ENCODE measurements at places on chromosomes 1 and 21.

GRCh38 chr1:201850053-201850397 lies 21.1 kb downstream of the IPO9 start:
- DNase-seq: no peak

- no peak for DNase-seq
Measured at GRCh38 chr1:44950892-44951291, 35.5 kb downstream of the EIF2B3 start.

GRCh38 chr1:48500541-48501450 lies 28.8 kb upstream of the SPATA6 start:
- peak; percentile 19 for DNase-seq

DNA sequence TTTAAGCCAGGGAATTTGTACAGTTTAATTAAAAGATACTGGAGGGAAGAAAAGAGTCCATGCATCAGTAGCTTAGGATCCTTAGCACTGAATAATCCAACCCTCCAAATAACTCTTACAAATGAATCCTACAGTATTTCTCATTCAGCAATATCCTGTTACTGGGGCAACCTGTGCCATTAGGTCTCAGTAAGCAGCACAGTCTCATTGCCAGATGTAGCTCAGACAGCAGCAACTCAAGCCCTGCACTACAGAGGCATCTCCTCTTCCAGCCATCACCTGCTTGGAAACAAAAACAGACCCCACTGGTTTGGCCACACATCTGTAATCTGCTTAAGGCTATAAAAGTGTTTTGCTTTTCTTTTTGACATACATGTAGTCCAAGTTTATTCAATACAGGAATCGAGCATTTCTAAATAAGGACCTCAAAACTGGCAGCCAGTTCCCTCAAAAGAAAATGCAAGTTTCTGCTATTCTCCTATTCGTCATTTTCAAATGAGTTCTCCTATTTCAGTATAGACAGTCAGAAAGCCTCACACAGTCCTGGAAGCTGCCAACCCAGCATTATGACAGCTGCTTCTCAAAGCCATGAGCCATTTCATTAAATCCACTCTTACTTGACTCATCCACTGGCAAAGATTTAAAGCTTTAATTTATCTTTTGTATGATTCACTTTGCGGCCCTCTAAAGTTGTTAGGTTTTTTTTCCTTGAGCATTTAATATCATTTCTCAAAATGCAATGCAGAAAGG lies 129.0 kb downstream of the APP start:
- DNase-seq: no peak

- DNase-seq: no peak
Measured at GRCh38 chr1:19309123-19309813, 2.7 kb downstream of the AKR7A2 start.

DNA sequence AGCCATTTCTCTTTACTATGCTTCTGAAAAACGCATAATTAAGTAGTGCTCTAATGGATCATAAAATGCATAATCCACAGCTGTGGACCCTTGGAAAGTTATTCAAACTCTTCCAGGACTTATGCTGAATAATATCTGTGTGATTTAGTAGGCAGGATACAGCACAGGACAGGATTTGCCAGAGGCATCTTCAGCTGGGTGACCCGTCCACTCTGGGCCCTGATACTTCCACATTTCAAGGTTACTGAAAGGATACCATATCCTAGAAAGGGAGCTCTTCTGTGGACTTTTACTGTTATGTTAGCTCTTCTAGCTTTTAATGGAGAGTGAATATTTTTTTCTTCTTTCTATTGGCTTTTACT lies 49.6 kb downstream of the MAP10 start:
- DNase-seq: no peak

DNA sequence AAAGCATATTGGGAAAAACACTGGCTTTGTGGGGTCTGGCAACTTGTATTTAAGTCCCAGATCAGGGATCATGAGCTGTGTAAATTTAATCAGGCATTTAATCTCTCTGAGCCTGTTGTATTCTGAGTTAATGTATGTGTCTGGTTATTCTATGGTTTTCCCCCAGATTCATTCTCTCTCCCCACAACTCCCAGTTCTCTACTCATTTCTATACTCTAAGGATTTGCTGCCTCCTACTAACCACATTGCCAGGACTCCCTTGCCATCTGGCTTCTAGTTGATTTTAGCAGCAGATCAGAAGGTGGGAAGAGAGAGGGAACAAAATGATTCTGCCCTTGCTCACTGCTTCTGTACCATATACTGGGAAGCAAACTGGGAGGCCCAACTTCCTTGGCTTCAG lies 31.4 kb upstream of the S1PR1 start:
- no peak for DNase-seq

DNA sequence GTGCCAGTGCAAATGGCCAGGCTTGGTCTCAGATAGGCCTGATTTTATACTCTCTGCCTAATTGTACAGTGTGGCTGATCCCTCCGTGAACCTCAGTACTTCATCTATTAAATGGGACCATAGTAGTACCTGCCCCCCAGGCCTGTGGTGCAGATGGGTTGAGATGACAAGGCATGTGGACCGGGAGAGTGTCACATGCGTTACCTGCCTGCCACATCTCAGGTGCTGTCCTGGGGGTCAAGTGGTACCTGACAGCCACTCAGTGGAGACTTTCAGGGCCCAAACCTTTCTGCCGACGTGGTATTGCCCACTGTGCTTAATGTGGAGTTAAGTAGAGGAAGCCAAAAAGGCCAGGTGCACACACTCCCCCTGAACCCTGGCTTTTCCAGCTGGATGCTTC lies 197.3 kb downstream of the FOXD2 start:
- no peak for DNase-seq

DNA sequence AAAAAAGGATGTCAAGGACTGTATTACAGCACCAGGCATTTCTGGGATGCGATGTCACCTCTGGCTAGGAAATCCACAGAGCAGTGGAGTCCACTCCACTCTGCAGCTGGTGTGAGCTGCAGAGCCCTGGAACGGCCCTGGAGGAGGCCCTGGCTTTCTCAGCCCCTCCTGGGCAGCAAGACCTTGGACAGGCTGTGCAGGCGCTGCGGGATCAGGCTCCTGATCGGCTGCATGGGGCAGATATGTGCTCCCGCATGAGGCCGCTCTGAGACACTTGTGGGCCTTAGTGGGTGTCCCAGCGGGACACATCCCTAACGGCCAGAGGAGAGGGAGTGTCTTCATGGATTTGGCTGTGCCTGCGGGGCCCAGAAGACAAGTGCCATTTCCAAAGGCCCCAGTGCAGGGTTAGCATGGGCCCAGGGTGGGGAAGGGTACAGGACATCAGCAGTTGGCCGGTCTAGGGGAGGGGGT lies 6.2 kb downstream of the DNMT3L start:
- DNase-seq: no peak

DNA sequence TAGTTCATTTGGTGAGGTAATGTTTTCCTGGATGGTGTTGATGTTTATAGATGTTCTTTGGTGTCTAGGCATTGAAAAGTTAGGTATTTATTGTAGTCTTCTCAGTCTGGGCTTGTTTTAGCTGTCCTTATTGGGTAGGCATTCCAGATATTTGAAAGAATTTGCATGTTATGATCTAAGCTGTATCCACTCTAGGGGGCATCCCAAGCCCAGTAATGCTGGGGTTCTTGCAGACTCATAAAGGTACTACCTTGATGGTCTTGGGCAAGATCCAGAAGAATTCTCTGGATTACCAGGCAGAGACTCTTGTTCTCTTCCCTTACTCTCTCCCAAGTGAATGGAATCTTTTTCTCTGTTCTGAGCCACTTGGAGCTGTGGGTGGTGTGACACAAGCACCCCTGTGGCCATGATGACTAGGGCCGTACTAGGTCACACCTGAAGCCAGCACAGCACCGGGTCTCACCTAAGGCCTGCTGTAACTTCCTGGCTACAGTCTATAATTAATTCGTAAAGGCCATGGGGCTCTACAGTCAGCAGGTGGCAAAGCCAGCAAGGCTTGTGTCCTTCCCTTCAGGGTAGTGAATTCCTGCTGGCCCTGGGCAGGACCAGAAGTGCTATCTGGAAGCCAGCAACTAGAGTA lies 74.8 kb upstream of the PDE4B start:
- peak; percentile 48 for DNase-seq

DNA sequence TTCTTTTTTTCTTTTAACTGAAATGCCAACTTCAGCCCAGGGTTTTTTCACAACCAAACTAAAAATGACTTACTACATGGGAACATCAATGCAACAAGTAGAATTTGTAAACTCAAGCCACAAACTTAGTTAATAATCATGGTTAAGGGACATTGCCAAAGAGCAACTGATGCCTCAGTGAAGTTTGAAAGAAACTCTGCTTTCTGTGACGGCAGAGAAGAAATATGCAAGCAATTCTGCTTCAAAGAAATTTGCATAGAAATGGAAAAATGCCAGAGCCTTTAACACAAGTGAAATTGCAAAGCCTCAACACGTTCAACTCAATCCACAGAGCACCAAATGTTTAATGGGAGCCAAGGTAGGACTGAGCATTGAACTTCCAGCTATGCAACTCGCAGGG lies 5.0 kb upstream of the CHD5 start:
- no peak for DNase-seq

DNA sequence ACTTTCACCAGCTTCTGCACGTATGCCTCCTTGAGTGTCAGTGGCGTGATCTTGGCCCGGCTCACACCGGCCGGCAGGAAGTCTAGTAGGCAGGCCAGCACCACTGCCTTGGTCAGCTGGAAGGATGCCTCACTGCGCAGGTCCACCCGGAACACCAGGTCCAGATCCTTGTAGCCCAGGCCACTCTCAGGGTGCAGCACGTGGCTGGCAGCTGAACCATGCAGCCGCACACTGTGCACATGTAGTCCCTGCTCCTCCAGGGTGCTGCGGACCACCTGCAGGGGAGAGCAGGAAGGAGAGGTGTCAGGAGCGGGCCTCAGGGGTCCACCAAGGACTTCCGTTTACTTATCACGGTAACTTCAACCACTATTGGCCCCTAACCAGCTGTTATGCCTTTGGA lies 6.0 kb downstream of the TENT5B start:
- no peak for DNase-seq

DNA sequence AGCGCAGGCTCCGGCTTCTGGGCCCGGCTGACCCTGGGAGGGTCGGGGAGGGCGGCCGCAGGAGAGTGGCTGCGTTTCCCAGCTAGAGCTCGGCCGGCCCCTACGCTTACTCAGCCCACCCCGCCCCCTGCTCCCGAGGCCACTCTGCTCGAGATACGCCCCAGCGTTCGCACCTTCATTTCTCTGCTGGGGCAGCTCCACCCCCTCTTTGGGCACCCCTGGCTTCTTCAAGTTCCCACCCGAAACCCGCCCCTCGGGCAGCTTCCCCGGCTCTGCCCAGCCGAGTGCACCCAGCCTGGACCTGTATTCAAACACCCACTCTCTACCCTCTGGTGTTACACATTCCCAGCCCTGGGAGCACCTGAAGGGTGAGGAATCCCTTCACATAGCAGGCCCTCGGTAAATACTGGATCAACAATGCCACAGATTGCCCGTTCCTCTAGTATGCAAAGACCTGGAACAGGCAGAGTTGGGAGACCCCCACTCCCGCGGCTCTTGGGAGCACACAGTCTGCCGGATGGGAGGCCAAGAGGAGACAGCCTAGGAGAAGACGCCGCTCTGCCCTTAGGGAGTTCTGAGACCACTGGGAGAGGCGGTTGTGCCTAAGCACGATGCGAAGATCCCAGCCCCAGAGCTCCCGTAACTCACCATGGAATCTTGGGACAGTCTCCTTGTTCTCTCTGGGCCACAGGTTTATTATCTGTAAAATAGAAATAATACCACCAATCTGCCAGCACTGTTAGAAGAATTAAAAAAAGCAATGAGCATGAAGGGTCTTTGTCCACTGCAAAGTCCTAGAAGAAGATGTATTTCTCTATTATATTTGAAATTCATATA lies 566 bp upstream of the PAQR7 start:
- DNase-seq: peak; percentile 82

DNA sequence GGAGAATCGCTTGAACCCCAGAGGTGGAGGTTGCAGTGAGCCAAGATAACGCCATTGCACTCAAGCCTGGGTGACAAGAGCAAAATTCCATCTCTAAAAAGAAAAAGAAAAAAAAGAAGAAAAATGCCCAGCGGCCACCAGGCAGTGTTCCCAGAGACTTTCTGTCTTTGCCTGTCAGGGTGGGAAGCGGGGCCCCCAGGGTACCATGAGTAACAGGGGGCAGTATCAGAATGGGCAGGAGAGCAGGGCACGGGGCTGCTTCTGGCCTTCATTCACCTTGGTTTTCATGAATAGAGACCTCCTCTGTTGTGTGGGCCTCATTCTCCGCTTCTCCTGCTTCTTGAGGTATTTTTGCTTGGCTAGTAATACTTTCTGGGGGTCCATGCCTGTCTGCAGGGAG lies 20.4 kb downstream of the SLC26A9 start:
- no peak for DNase-seq

DNA sequence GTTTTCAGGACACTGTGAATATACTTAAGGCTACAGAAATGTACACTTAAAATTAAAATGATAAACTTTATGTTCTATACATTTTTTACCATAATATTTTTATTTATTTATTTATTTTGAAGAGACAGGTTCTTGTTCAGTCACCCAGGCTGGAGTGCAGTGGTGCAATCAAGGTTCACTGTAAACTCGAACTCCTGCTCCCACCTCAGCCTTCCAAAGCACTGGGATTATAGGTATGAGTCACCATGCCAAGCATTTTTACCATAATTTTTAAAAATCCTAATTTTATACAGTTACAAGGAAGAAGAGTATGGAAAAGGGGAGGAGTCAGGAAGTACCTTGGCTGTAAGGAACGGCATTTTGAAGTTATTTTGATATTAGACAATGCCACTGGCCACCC lies 23.6 kb upstream of the ANGPTL3 start:
- no peak for DNase-seq

DNA sequence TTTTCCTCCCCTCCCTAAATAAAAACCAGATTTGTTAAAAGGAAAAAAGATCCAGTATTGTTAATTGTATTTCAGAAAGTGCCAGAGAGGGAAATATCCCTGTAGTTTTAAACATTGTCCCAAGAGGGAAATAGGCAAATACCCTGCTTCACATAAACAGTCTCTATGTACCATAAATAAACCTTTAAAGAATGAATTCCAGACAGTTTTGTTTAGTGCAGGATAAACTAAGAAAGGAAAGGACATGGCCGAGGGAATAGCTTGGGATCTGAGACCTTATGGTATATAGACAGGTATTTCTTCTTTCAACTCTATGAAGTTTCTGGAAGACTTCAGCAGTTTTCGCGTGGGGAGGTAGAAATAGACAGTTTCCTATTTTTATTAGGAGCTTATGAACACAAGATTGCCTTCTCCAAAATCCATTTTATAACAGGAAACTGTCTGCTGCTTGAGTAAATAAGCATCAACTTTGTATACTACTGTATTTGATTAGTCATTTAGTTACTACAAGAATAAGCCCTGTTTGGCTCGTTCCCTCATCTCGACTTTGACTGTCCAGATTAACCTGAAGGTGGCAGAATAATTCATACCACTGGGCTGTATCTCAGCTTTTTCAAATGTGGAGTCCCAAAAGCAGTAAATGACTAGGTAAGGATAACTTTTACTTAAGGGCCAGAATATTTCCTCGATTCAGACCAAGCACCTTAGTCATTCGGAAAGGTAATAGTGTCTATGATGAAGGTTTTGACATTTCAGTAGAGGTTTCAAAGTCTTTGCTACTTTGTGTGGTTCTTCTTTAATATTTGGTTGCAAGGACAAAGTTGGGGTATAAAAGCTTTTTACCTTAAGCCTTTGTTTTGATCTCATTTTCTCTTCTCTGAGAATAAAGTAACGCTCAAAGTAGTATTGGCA lies 177.5 kb downstream of the VPS13D start:
- DNase-seq: peak; percentile 18

- DNase-seq: no peak
Measured at GRCh38 chr1:158037866-158038359, 44.5 kb downstream of the KIRREL1 start.

GRCh38 chr1:55679971-55680370 lies 464.8 kb upstream of the USP24 start:
- no peak for DNase-seq

Measured in GM23338 (cell line).